Mesenchymal stem cell (in vitro differentiated cells and primary cell): ENCODE measurements at places on chromosomes 2 and 18.
A peak's percentile ranks its signal among the peaks of the same experiment; 100 is the strongest.

- no peaks in the 10 kb centered on the region for H3K4me1 ChIP-seq
- H3K4me3 ChIP-seq, result no peak overlapping the region
- no peak for DNase-seq
- H3K27me3 ChIP-seq, result no peaks in the 10 kb centered on the region
Observed at GRCh38 chr18:68461481-68462018, 253.4 kb downstream of the TMX3 start.

DNA sequence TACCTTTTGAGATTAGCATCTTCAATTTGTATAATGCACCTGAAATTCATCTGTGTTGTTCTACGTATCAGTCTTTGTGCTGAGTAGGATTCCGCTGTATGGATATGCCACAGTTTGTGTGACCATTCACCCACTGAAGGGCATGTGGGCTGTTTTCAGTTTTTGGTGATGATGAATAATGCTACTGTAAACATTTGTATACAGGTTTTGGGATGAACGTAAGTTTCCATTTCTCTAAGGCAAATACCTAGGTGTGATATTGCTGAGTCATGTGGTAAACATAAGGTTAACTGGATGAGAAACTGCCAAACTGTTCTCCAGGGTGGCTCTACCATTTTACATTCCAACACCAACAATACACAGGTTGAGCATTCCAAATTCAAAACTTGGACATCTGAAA is 35.1 kb downstream of the CABYR start:
- H3K27ac ChIP-seq, result no peak overlapping the region
- no peak for DNase-seq
- H3K4me1 ChIP-seq, result no peaks in the 10 kb centered on the region
- H3K36me3 ChIP-seq, result peaks cover 49% of the 10 kb centered on the region
- H3K4me3 ChIP-seq, result no peak overlapping the region
- H3K27me3 ChIP-seq, result no peaks in the 10 kb centered on the region

- no peak overlapping the region for H3K27ac ChIP-seq
- no peaks in the 10 kb centered on the region for H3K27me3 ChIP-seq
- H3K4me1 ChIP-seq, result peaks cover 2% of the 10 kb centered on the region
- no peak overlapping the region for H3K4me3 ChIP-seq
- DNase-seq, result no peak
Observed at GRCh38 chr18:62710417-62710816, 4.9 kb upstream of the PHLPP1 start.

GRCh38 chr2:188786368-188786841 is 187.8 kb upstream of the COL3A1 start:
- H3K36me3 ChIP-seq, result no peaks in the 10 kb centered on the region
- peak overlapping the region; percentile 97 for H3K27ac ChIP-seq
- peak; percentile 90 for DNase-seq
- no peaks in the 10 kb centered on the region for H3K27me3 ChIP-seq
- peak overlapping the region; percentile 73 for H3K4me3 ChIP-seq

DNA sequence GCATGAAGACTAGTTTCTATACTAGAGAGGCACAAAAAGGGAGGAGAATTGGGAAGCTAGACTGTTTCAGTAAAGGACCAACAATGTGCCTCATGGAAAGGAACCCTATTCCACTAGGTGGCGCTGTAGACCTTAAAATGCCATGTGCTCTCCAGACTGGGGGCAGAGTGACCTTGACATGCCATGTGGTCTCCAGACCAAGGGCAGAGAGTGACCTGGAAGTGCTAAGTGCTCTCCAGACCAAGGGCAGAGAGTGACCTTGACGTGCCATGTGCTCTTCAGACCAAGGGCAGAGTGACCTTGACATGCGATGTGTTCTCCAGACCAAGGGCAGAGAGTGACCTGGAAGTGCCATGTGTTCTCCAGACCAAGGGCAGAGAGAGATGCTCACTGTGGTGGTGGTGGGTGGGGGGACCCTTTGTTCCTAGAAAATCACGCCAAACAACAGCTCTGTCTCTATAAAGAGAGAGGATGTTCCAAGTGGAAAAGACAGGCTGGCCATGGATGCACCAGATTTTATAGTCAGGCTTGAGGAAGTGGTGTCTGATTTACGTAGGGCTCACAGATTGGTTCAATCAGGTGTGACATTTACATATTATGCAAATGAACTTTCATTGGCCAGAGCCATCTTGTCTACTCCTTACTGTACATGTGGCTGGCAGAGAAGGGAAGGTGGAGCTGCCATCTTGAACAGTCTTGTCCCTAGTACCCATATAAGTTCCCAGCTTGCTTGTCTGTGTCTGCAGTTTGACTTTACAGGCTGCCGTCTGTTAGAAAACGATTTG is 344.0 kb upstream of the DDX18 start:
- peak; percentile 44 for DNase-seq
- no peak overlapping the region for H3K27ac ChIP-seq
- no peaks in the 10 kb centered on the region for H3K36me3 ChIP-seq
- no peaks in the 10 kb centered on the region for H3K27me3 ChIP-seq
- no peaks in the 10 kb centered on the region for H3K4me1 ChIP-seq
- H3K4me3 ChIP-seq, result no peak overlapping the region

GRCh38 chr2:154961676-154962075 is 263.2 kb downstream of the KCNJ3 start:
- H3K27ac ChIP-seq, result no peak overlapping the region
- H3K27me3 ChIP-seq, result no peaks in the 10 kb centered on the region
- no peaks in the 10 kb centered on the region for H3K4me1 ChIP-seq
- no peak for DNase-seq

- no peaks in the 10 kb centered on the region for H3K4me1 ChIP-seq
- no peaks in the 10 kb centered on the region for H3K27me3 ChIP-seq
- H3K27ac ChIP-seq, result no peak overlapping the region
Observed at GRCh38 chr18:77433076-77433475, 183.4 kb downstream of the GALR1 start.

GRCh38 chr2:198615972-198616371 is 811.6 kb downstream of the PLCL1 start:
- DNase-seq, result peak; percentile 12
- H3K36me3 ChIP-seq, result no peaks in the 10 kb centered on the region
- peak overlapping the region; percentile 59 for H3K4me3 ChIP-seq
- no peaks in the 10 kb centered on the region for H3K27me3 ChIP-seq

GRCh38 chr2:157930728-157931127 is 54.6 kb upstream of the ACVR1 start:
- no peak for DNase-seq
- no peak overlapping the region for H3K27ac ChIP-seq
- H3K4me3 ChIP-seq, result no peak overlapping the region
- no peaks in the 10 kb centered on the region for H3K4me1 ChIP-seq

DNA sequence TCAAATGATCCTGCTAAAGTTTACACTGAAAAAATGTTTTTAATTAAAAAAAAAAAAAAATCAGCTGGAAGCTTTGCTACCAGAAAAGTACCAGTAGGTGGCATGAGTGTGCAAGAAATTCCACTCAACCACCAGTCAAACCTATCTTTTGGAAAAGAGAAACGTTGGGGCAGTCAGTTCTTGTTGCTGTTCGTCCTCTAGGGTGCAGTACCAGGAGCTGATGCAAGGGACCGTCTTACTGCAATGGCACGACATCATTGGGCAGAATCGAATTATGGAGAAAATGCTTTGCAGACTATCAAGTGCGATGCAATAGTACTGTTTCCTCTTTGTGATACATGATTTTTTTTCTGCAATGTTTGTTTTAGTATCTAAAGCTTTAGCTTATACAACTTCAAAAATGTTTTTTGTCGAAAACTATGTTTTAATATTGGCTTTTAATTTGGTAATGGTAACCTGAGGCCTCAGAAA is 18.3 kb downstream of the YPEL5 start:
- H3K36me3 ChIP-seq, result no peaks in the 10 kb centered on the region
- H3K27me3 ChIP-seq, result no peaks in the 10 kb centered on the region
- H3K4me3 ChIP-seq, result no peak overlapping the region

GRCh38 chr2:150889141-150889540 is 372.5 kb downstream of the RBM43 start:
- H3K36me3 ChIP-seq, result no peaks in the 10 kb centered on the region
- H3K27ac ChIP-seq, result no peak overlapping the region
- H3K27me3 ChIP-seq, result no peaks in the 10 kb centered on the region
- no peak overlapping the region for H3K4me3 ChIP-seq
- no peak for DNase-seq

DNA sequence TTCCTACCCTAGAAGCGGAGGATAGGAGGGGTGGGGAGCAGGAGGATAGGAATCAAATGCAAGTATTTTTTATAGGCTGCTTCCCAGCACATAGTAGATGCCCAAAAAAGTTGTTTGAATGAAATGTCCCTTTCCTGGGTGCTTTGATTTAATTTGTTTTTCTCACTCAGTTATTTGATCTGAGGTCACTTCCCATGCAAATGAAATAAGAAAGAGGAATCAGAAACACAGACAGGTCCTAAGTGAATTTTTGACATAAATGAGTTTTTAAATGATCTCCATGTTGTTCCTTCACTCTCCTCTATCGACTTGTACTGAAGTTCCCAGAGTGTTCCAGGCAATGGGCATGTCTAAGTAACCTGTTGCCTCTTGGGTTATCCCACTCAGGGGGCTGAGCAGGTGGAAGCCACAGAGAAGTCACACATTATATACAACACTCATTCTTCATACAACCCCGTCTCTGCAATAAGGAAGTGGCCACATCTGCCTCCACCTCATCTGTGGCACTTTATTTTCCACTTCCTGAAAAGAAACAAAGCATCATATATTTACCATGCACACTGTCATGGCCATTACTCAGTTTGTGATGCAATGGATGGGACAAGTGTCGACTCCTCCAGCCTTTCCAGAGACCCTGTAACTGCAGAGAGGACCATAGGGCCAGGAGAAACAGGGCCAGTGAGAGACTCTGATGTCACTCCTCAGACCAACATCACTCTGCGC is 81.9 kb upstream of the ZNF397 start:
- no peaks in the 10 kb centered on the region for H3K36me3 ChIP-seq
- no peaks in the 10 kb centered on the region for H3K27me3 ChIP-seq
- H3K27ac ChIP-seq, result no peak overlapping the region
- no peak for DNase-seq
- H3K4me3 ChIP-seq, result no peak overlapping the region
- H3K4me1 ChIP-seq, result peaks cover 1% of the 10 kb centered on the region

DNA sequence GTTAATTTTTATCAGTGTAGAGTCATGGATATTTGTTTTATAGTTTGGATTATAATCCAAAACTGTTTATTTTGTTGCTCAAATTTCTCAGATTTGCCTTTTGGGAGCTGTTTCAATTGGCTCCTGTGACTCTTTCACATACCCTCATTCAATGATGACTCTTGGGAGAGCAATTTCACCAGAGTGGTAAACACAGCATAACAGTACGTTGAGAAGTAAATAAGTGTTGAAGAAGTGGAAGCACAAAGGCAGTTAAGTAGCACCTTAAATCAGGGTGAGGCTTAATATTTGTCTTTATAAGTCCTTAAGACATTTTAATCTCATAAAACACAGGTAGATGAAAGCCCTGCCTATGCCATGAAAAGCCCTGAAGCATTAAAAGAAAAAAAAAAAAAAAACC is 17.1 kb upstream of the SLC39A10 start:
- no peak overlapping the region for H3K27ac ChIP-seq
- no peak for DNase-seq
- H3K27me3 ChIP-seq, result no peaks in the 10 kb centered on the region
- H3K4me1 ChIP-seq, result no peaks in the 10 kb centered on the region
- H3K36me3 ChIP-seq, result no peaks in the 10 kb centered on the region

DNA sequence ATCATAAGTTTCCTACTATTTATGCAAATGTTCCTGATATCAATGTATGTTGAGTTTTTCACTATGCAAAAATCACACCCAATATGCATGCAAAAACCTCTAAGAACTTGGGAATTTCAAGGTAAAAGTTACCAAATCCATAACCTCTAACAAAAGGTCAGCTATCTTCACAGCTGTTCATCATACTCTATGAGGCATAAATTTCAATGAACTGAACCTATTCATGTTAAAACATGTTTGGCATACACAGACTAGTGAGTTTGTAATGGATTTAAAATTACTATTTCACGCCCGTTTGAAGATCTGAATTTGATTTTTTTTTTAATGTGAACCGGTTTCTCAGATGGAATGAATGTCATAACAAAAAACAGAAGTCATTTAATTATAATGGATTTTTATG is 100.2 kb downstream of the ATAD2B start:
- H3K4me1 ChIP-seq, result peaks cover 1% of the 10 kb centered on the region
- H3K4me3 ChIP-seq, result no peak overlapping the region
- H3K27me3 ChIP-seq, result no peaks in the 10 kb centered on the region
- no peak for DNase-seq

GRCh38 chr2:43111788-43112554 is 114.4 kb downstream of the ZFP36L2 start:
- DNase-seq, result no peak
- no peak overlapping the region for H3K4me3 ChIP-seq
- no peak overlapping the region for H3K27ac ChIP-seq

DNA sequence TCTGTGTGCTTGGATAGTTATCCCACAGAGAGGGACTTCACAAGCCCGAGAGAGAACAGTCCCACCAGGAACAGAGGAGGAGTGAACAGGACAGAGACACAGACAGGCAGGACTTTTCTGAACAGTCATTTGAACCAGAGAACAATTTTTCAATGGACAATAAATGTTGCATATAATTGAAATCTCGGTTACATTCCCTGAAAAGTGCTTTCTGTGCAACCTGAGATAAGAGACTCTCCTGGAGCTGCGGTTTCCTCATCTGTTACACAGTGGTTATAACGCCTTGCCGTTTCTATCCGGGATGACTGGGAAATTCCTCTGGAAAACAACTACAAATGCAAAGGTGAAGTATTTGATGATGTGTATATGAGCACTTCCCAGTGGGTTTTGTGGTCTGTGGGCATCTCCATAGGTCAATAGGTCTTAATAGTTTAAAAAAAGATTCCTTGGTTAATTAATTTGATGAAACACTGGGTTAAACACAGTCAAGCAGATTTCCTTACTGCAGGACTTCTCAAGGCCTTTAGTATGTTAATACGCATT is 87.2 kb upstream of the HPCAL1 start:
- no peaks in the 10 kb centered on the region for H3K36me3 ChIP-seq
- no peak for DNase-seq
- peaks cover 10% of the 10 kb centered on the region for H3K27me3 ChIP-seq
